ENCODE measurements at places on chromosomes 3 and 15. TPM values are rescaled to one million over a fixed set of nuclear protein-coding genes. Genes with fewer than 3 reads are reported as not detected.

Gene DMXL2
- 11.1 TPM for total RNA-seq

Gene CD200
- not detected for total RNA-seq

Gene ATP13A5
- total RNA-seq, result not detected

Gene MOBP
- total RNA-seq, result not detected

Gene P2RY1
- total RNA-seq, result 0.29 TPM

Gene TEX55
- total RNA-seq, result 0.33 TPM

Gene GOLGA6A
- total RNA-seq, result not detected

Gene KIF23
- total RNA-seq, result 87.0 TPM

Gene SOX2
- total RNA-seq, result not detected

DNA sequence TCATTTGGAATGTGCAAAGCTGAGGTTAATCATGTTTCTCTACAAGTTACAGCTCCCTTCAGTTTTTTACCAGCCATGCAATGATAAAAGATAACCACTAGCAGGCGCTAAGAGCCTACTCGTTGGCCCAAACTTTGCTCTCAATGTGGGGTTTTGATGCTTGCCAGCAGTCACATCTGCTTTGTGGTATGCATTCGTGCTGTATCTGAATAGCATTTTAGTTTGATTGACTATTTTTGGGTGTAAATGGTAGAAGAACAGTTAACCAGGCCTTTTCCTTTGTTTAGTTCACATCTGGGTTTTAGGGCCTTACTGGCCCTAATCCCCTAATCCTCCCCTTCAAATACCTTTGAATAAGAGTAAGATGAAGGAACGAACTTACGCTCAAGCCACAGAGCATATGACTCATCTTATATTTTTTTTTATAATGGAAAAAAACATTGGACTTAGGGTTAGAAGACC is 4.4 kb upstream of the CLDN11 start:
- peak; percentile 85 for DNase-seq

DNA sequence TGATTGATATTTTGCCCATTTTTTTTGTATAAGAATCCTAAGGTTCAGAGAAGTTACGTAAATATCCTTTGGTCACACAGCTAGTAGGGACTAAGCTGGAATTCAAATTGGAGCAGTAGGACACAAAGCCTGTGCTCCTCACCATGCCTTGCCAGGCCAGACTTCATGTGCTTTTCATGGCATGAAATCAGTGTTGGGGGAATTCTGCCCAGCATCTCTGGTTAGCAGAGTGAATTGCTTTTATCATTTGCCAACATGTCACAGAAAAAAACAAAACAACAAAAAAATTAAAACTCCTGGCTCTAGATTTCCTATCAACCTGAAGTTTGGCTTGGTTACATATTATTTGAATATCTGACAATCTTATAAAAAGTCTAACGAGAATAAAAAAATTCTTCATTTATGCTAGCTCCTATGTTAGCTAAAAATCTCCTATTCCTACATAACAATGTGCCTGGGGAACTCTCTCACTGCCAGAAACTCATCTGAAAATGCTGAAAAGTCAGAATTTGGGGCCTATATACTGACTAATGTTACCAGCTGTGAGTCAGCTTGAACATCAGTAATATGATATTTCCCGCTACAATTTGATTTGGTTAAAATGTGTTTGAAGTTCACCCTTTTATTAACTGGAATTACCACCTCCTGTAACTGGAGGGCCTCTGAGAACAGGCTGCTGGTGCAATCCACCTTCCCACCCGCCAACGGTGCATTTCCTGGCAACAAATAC is 141.7 kb downstream of the TIGIT start:
- DNase-seq, result no peak

DNA sequence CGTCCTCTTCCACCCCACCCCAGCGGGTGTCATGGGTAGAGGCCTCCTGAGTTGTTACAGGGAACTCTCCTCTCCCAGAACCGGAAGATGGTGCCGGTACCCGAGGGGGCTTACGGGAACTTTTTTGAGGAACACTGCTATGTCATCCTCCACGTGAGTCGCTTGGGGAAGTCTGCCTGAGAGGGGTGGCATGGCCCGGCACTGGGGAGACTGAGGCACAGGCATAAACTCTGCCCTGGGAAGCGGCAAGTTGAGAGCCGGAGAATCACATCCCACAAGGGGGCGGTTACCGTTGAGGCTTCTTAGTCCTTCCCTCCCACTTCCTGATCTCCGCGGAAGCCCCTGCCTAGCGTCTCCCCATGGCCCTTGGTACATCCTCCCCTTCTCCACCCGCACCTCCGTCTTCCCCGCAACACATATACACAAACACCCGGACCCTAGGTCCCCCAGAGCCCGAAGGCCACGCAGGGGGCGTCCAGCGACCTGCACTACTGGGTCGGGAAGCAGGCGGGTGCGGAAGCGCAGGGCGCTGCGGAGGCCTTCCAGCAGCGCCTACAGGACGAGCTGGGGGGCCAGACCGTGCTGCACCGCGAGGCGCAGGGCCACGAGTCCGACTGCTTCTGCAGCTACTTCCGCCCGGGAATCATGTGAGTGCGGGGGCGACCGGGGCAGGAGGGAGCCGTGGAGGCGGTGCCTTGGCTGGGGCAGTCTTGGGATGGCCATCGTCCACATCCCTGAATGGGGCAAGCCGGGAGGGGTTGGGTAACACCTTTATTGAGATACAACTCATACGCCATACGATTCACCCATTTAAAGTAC is 3.4 kb downstream of the VILL start:
- DNase-seq, result no peak

- no peak for DNase-seq
These were observed 173.1 kb downstream of the ERC2 start for GRCh38 chr3:56295161-56295560.

GRCh38 chr15:70587896-70588567 is 175.3 kb downstream of the UACA start:
- no peak for DNase-seq

DNA sequence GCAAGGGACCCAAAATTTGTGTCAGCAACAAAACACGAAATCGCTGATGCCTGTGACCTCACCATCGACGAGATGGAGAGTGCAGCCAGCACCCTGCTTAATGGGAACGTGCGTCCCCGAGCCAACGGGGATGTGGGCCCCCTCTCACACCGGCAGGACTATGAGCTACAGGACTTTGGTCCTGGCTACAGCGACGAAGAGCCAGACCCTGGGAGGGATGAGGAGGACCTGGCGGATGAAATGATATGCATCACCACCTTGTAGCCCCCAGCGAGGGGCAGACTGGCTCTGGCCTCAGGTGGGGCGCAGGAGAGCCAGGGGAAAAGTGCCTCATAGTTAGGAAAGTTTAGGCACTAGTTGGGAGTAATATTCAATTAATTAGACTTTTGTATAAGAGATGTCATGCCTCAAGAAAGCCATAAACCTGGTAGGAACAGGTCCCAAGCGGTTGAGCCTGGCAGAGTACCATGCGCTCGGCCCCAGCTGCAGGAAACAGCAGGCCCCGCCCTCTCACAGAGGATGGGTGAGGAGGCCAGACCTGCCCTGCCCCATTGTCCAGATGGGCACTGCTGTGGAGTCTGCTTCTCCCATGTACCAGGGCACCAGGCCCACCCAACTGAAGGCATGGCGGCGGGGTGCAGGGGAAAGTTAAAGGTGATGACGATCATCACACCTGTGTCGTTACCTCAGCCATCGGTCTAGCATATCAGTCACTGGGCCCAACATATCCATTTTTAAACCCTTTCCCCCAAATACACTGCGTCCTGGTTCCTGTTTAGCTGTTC is 34.9 kb downstream of the CHDH start:
- no peak for DNase-seq

GRCh38 chr3:194671511-194671899 is 486 bp downstream of the LSG1 start:
- peak; percentile 66 for DNase-seq

- DNase-seq, result peak; percentile 59
These were observed 12.3 kb downstream of the P2RY12 start for GRCh38 chr3:151372063-151372820.

GRCh38 chr3:187369089-187369447 is 883 bp downstream of the RTP4 start:
- no peak for DNase-seq

- DNase-seq, result no peak
These were observed 8.6 kb downstream of the NT5DC2 start for GRCh38 chr3:52524752-52525679.

DNA sequence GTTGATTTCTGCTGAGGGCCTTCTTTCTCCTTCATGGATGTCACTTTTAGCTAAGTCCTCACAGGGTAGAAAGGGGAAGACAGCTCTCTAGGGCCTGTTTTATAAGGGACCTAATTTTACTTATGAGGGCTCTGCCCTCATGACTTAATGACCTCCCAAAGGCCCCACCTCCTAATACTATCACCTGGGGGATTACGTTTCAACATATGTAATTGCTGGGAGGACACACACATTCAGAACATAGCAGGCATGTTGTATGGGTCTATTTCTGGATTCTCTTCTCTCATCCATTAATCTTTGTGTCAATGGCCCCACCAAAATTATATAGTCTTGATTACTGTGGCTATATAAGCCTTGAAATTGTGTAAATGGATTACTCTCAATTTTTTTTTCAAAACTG is 255.0 kb downstream of the CLSTN2 start:
- DNase-seq, result no peak

DNA sequence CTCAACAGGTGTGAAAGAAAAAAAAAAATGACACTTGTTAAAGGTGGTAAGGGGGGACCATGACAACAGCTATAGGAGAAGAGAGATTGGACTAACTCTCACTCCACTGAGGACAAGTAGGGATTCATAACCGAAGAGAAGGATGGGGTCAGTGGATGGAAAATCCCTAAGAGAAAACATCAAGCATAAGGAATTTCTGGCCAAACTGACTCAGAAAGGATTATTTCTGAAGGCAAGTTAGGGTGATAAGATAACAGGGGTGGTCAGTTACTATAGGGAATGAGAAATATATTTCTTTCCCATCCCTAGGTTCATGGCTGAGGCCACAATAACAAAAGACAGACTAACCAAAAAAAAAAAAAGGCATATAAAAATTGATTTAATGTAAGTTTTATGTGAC is 9.5 kb upstream of the RARB start:
- no peak for DNase-seq

- DNase-seq, result no peak
These were observed 24.1 kb downstream of the ZNF80 start for GRCh38 chr3:114213292-114213626.

DNA sequence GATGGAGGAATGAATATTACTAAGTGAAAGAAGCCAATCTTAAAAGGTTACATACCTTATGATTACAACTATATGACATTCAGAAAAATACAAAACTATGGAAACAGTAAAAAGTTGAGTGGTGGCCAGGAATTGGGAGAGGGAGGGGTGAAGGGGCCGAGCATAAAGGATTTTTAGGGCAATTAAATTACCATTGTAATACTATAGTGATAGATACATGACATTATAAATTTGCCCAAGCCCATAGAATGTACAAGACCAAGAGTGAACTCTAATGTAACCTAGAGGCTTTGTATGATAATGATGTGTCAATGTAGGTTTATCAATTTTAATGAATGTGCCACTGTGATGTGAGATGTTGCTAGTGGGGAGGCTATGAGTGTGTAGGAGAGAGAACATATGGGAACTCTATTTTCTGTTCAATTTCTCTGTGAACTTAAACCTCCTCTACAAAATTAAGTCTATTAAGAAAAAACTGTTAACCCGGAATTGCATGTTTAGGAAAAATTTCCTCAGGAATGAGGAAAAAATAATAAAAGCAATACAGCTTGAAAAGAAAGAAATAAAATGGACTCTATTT is 541.9 kb upstream of the UBE2E2 start:
- no peak for DNase-seq

DNA sequence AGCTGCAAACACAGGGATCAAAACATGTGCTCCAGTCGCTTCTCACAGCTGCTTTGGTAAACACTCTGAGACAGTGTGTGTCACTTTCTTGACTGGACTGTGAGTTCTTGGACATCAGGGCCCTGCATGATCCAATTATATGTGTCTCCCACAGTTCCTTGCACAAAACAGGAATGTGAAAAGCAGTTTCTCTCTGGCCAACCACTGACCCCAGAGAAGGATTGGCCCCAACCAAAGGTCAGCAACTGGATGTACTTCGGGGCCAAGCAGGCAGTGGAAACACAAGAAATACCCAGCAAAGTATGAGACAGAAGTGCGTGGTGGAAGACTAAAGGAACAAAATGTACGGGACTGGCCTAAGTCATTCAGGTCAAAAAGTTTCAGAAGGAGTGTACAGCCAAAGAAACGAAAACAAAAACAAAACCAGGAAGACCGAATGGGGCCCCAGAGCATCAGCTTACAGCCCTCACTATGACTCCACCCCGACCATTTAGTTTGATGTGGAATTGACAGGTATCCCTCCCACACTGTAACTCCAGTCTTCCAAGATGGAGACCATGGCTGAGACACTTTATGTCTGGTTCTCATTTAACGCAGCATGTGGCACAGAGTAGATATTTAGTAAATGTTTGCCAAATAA is 76.7 kb upstream of the LPP start:
- no peak for DNase-seq

DNA sequence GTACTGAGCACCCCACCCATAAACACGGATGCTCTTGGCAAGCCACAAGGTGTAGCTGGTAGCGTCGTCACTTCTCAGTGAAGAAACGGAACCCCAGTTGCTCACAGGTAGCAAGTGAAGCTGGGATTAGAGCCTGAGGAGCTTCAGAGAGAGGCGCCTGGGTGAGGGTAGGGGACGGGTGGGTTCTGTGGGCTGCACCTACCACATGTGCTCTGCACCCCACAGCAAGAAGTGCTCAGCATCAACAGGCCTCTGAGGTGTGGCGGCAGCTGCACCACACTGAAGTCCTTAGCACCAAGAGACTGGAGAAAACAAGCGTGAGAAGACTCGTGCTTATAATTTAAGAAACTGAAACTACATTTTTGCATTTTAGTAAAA is 9.8 kb downstream of the MAP6D1 start:
- DNase-seq, result no peak

GRCh38 chr15:94677202-94677790 is 445.9 kb downstream of the MCTP2 start:
- DNase-seq, result no peak

GRCh38 chr3:4744405-4745234 is 234.6 kb upstream of the BHLHE40 start:
- DNase-seq, result peak; percentile 94

DNA sequence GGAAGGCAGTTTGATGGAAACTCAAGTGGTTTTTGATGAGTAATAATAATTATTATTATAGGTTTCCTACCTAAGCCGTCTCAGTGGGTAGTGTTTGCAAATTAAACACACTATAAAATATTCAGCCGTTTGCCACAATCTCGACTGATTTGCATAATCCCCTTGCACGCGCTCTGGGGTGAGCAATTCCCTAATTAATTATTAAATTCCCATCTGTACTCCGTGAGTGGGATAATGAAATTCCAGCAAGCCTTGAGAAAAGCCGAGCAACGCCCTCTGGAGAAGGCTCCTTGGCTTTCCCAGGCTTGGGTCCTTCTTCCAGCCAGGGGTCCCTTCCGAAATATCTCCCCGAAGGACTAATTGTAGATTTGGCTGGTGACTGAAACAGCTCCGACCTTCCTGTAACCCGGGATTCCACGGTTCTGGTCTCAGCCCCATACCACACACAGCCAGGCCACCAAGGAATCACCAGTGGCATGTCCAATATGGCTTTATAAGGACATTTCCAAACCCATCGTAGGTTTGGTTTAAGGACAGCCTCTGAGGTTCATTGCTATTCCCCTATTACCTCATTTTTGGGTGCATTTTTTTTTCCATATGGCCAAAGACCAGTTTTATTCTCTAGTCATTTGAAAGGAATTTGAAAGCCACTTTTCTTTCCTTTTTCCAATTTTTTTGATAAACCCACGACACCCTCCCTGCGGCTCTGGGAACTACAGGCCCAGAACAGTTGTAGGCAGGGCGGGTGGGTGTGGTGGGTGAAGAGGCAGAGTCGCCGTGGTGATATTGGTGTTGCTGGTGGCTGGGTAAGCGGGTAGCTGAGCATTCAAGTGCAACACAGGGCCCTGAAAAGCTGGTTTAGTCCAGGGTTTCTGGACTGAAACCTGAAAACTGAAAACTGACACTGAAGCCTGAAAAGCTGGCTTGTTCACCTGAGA is 33.2 kb upstream of the RGMA start:
- no peak for DNase-seq

Data from PC-3 (cell line).